ENCODE measurements at places on chromosomes 11 and 22.

DNA sequence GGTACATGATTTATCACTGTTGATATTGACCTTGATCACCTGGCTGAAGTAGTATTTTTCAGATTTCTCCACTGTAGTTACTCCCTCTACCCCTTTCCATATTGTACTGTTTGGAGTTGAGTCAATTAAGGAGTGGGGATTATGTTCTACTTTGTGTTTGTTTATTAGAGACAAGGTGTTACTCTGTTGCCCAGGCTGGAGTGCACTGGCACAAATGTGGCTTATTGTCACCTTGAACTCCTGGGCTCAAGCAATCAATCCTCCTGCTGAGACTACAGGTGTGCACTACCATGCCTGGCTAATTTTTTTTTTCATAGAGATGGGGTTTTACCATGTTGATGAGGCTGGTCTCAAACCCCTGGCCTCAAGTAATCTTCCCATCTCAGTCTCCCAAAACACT lies 85.3 kb upstream of the CCDC90B start:
- DNase-seq = no peak

DNA sequence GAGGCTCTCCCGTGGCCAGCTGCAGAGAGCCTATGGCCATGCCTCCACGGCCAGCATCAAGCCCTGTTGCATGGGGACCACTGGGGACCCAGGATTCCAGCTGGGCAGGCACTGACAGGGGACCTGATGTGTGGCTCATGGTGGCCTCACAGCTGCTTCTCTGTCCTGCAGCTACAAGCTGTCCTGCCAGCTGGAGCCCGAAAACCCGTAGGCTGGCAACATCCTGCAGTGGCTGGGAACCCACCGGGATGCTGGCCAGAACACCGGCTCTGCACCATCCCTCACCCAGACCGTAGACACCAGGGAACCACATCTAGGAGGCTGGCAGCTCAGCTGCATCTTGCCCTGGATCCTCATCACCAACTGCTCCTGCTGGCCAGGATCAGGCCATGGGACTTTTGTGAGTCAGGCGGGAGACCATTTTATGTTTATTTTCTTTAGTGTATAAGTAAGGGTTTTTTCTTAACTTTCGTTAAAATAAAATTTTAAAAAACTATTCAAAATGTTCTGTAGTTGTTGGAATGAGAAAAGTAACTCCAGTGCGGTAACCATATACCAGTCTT lies 7.9 kb downstream of the RGL4 start:
- DNase-seq = no peak

DNA sequence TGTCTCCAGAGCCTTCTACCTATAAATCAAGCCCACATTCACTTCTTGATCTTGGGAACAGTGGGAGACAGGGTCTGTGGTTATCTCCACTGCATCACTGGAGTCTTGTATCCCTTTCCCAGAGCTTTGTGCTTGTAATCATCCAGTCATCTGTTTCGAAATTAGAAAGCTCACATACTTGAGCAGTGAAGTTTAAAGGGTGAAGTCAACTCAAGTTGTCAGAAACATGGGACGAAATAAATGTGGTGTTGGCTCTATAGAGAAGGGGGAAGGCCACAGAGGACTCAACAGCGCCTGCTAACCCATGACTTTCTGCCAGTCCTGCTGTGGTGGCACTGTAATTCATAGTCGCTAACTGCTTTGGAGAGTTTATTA lies 197.5 kb downstream of the DBX1 start:
- no peak for DNase-seq

GRCh38 chr11:71089571-71089970 lies 162.8 kb downstream of the SHANK2 start:
- no peak for DNase-seq

DNA sequence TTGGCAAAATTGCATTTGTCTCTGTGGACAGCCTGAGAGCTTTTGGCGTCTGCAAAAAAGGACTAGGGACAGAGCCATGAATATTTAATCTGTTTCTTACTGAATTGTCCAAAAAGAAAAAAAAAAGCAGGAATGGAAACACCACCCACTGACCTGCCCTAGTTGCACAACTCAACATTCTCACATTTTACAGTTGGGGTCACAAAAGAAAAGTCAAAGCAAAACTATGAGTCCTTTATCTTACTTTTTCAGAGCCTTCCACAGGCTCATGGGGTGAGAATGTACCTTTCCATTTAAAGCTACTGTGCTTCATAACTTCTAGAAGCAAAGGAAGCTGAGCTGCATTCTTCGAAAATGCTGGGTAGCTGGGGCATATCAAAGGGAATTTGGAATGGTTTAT lies 225.7 kb downstream of the FAM76B start:
- DNase-seq = no peak

DNA sequence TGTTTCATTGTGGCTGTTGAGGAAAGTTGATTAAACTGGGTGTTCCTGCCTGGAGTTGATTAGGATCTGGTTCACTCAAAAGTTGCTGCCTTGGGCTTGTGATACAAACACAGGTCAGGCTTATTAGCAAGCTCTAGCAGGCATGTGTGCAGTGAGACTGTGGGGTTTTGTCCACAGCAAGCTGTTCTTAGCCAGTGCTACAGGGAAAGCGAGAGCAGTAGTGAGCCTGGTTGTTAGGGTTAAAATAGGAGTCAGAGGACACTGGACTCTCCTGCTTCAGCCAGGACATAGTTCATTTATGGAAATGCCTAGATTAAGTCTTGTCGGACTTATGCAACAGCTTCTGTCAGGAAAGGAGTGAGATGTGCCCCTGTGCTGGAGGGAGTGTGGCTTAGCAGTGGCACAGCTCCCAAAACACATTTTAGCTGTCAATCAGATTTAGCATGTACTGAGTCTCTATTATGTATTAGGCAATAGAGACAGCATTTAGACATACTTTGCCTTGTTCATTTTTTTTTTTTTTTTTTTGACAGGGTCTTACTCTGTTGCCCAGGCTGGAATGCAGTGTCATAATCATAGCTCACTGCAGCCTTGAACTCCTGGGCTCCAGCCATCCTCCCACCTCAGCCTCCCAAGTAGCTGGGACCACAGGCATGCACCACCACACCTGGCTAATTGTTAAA lies 8.7 kb downstream of the SNRPD3 start:
- no peak for DNase-seq

DNA sequence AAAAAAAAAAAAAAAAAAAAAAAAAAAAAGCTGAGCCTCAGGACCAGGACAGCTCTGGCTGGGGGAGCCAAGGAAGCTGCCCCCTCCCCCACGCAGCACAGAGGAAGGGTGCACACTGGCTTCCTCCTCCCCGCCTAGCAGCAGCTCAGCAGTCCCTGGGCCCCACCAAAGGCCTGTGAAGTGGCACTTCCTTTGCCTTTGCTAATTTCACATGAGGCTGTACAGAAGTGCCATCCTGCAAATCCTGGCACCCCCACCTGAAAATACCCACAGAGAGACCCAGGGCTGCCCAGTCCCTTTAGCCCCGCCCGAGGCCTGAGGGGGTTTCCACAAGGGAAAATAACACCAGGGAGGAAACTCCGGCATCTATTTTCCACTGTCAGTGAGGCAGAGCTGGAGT lies 3.9 kb downstream of the RHOG start:
- no peak for DNase-seq

GRCh38 chr22:43734370-43735150 lies 77.5 kb downstream of the EFCAB6 start:
- no peak for DNase-seq

GRCh38 chr11:7427733-7428132 lies 57.6 kb upstream of the OLFML1 start:
- DNase-seq = no peak

- DNase-seq = no peak
These were observed 56.1 kb downstream of the MICAL2 start for GRCh38 chr11:12166299-12167060.

DNA sequence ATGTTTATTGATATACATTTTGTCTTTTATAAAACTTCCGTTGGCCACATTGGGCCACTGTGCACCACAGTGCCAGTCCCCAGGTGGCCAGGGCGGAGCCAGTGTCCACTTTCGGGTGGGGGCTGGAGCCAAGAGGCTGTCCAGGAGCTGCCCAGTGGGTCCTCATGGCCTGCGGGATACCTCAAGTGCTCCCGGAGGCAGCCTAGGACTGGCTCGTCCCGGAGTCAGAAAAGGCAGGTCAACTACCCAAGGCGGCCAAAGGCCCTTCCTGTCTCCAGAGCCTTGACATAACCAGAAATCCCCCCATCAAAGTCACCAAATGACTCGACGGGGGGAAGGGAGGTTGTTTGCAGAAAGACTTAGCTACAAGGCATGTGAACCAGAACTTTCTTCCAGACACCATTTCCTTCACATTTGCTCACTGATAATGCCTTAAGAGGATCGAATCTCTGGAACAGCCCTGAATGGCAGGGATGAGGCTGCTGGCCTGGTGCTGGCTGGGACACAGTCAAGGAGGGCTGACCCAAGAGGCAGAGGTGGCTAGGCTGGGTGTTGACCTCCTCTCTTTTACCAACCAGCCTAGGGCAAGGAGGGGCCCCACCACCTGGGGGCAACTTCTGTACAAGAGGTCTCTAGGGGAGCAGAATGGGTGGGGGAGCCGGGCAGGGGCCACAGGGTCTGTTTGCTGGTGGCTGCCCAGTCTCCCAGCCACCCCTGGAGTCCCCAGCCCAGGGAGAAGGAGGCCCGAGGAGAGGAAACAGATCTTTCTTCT lies 8.4 kb downstream of the MRGPRF start:
- no peak for DNase-seq

- no peak for DNase-seq
These were observed 103.9 kb downstream of the TIMP3 start for GRCh38 chr22:32905400-32905799.

DNA sequence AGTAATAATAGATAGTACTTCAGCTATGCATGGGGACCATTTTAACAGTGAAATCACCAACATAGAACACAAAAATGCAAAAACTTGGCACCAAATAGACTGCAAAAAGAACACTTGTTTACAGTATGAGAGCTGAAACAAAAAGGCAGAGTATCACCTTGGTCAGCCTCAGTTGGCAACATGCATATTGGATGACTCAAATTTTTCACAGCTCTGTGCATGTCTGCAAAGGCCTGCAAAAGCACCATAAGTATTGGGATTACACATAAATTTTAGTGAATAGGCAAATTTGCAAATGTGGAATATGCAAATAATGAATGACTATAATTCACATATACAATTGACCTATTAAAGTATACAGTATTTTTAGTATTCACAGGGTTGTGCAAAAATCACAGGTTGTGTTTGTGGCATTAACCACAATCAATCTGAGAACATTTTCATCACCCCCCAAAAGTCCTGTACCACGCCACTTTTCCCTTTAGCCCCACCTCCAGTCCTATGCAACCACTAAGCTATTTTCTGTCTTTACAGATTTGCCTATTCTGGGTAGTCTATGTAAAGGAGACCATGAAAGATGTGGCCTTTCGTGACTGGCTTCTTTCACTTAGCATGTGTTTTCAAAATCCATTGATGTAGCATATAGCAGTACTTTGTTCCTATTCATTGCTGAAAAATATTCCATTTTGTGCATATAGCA lies 47.2 kb downstream of the CCDC15 start:
- DNase-seq = no peak

DNA sequence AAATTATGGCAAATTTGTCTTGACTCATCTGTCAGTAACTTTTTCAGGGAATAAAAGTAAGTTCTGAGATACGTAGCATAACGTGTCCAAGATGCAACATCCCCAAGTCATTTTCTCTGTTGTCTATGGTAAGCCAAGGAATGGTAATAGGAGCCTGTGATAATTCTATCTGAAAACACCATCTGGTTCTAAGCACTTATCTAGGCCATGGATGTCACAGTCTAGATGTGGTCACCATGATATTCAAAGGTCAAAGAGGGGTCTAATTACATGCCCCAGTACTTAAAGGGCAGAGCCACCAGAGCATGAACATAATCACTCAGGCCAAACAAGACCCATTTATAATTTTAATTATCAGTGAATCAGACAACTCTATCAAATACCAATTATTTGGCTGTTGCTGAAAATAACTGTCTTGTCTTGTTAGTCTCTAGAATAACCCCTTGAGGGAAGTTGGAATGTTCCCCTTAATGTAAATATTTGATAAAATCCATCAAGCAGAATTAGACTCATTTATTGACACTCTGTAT lies 225.1 kb upstream of the MPPED2 start:
- DNase-seq = no peak

DNA sequence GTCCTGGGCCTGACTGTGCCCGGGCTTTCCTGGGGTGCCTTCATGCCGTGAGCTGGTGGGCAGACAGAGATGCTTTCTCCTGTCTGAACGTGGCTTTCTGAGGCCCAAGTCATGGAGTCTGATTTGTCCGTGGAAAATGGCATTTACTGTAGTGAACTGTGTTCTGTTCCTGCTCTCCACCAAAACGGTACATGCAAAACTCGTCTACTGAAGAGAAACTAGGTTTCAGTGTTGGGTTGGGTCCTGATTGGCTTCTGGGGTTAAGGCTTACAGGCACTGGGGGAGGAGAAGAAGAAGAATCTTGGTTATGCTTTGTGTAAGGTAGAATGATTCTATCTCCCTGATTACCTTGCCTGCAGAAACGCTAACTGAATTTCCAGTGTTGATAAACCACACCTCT lies 541.7 kb downstream of the NTM start:
- no peak for DNase-seq

GRCh38 chr11:125251956-125252355 lies 87.4 kb downstream of the PKNOX2 start:
- DNase-seq = no peak

DNA sequence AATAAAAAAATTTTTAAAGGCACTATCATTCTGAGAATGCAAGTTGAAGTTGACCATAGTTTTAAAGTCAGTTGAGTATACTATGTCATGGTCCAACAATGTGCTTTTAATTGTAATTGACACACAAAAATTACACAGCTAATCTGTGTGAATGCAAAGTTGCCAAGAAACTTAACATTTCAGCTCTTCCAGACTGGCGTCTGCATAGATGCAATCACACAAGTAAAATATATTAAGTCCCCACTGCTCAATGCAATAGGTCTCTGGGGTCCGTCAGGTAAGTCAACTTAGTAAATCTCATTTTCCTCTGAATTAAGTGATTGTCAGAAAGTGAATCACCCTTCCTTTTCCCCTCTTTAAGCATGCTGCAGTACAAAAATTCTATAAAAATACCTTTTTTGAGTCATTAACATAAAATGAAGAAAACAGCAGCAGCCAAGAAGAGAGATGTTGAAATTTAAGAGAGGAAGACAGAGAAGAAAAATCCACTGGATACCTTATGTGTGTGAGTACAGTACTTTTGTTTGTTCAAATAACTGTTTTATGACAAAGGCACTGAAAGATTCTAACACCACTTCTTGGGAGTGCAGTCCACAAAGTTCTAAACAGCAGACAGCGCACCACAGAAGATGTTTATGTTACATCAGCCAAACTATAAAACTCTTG lies 5.1 kb downstream of the FZD4 start:
- DNase-seq = no peak

DNA sequence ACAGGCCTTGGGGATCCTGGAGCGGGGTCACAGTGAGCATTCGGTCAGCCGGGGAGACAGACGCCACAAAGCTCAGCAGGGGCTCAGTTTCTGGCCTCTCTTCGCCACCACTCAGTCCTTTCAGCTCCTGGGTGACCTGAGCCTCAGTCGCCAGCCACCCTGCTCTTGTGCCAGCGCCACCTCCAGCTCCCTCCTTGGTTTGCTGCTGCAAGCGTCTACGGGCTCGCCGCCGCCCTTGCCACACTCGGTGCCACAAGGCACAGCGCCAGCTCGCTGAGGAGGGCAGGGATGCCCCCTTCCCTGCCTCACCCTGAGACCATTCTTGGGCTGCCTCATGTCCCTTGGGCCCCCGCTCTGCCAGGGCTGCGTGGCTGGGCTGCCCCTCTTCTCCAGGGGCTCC lies 1.5 kb upstream of the EEF1G start:
- peak; percentile 36 for DNase-seq

- DNase-seq = no peak
These were observed 58.1 kb downstream of the DDI1 start for GRCh38 chr11:104094576-104094975.

- peak; percentile 53 for DNase-seq
These were observed 80.3 kb downstream of the ETS1 start for GRCh38 chr11:128506999-128507611.

- no peak for DNase-seq
These were observed 172.7 kb downstream of the FAT3 start for GRCh38 chr11:92397221-92397755.
